Chondrocyte (in vitro differentiated cells): ENCODE measurements at places on chromosomes 1 and 21. TPM values are rescaled to one million over a fixed set of nuclear protein-coding genes. Genes with fewer than 3 reads are reported as not detected.

DNA sequence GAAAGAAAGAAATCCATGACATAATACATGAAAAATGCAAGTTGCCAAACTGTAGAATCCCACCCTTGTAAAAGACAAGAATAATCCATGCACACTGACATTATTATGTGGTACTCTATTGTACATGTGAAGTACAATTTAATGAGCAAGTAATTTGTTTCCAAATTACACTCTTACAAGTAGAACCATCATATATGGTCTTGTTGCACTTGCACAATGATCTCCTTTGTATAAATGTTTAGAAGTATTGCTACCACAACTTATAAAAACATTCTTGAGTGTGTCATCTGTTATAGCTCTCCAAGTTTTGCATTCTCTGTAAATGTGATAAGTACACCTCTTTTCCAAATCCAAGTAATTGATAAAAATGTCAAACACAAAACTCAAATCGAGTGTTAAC, 29.1 kb upstream of the ZNF281 start:
- H3K36me3 ChIP-seq, result no peaks in the 10 kb centered on the region
- no peak for DNase-seq
- no peak overlapping the region for H3K4me3 ChIP-seq
- no peaks in the 10 kb centered on the region for H3K27me3 ChIP-seq

GRCh38 chr1:149916193-149916897, 1.3 kb downstream of the SV2A start:
- no peak for DNase-seq
- H3K27me3 ChIP-seq, result no peaks in the 10 kb centered on the region
- H3K36me3 ChIP-seq, result peaks cover 12% of the 10 kb centered on the region

SIM2 gene
- 0.59 to 1.3 TPM (median 0.60 TPM) in 3 replicates for total RNA-seq

SERTAD4 gene
- total RNA-seq, result 39.1 to 71.7 TPM (median 43.5 TPM) in 3 replicates

- H3K27ac ChIP-seq, result no peak overlapping the region
- peaks cover 43% of the 10 kb centered on the region for H3K27me3 ChIP-seq
- no peak overlapping the region for H3K4me3 ChIP-seq
- H3K36me3 ChIP-seq, result peaks cover 2% of the 10 kb centered on the region
- no peaks in the 10 kb centered on the region for H3K4me1 ChIP-seq
Measured at GRCh38 chr1:44545961-44546360, 128.3 kb downstream of the TMEM53 start.
